ENCODE measurements at places on chromosomes 3 and 15.

DNA sequence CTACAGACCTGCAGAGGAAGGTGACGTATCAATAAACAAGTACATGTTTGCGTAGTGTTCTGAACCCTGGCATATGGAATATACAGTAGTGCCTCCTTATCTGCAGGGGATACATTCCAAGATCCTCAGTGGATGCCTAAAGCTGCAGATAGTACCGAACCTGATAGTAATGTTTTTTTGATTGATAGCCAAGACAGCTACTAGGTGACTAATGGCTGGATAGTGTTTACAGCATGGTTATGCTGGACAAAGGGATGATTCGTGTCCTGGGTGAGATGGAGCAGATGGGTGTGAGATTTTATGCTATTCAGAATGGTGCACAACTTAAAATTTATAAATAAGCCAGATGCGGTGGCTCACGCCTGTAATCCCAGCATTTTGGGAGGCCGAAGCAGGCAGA lies 55.8 kb upstream of the IGF2BP2 start:
- DNase-seq, result no peak

- no peak for DNase-seq
Observed at GRCh38 chr3:124767264-124767663, 37.0 kb downstream of the UMPS start.

DNA sequence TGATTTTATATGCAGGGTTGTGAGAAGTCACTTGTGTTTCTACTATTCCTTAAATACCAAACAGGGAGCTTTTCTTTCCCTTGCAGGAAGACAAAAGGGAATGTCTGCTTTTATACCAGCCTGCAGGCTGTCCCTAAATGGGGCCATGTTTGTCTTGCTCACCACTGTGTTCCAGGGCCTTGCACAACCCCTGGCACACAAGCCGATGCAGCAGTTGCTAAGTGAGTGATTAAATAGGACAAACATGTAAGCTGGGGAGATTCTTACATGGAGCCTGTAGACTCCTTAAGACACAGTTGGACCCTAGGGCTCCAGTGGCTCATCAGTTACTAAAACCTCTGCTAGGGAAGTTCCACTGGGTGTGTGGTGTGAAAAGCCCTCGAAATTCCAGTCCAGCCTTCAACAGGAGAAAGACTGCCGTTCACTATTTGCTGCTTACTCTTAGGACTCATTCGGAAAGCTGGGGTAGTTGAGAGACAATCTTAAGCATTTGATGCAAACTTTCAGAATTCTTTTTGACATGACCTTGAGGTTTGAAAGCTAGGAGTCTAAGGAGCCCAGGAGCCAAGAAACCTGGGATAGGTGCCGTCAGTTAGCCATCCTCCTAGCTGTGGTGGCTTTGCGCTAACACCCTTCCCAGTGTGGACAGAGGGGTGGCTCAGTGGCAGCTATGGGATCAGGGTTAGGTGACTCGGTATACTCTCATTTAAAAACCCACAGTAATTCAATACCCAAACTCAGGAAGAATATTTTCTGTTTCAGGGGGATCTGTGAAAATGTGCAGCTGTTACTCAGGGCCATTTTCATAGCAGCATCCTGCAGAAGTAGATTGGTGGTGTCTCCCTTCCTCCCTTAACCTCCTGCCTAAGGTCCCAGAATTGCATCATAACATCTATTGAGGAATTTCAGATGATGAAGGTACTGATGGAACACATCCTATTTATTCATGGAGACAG lies 39.1 kb downstream of the SYNM start:
- no peak for DNase-seq

- DNase-seq, result no peak
Observed at GRCh38 chr3:169564883-169565282, 98.6 kb downstream of the MECOM start.

DNA sequence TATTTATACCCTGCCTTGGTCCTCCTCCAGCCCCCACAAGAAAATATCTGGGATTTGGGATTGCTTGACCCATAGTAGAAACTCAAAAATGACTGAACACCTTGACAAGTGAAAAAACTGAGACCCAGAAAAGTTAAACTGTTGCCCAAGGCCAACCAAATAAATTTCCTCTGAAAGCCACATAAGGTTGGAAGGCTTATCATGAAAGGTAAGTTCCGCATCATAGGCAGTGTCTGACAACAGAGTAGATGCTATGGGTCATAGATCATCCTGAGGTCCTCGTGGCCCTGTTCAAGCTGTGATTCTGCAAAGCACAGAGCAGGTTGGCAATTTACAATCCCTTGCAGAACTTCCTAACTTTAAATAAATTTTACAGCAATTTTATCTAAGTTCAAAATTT lies 140.8 kb upstream of the TSC22D2 start:
- no peak for DNase-seq

DNA sequence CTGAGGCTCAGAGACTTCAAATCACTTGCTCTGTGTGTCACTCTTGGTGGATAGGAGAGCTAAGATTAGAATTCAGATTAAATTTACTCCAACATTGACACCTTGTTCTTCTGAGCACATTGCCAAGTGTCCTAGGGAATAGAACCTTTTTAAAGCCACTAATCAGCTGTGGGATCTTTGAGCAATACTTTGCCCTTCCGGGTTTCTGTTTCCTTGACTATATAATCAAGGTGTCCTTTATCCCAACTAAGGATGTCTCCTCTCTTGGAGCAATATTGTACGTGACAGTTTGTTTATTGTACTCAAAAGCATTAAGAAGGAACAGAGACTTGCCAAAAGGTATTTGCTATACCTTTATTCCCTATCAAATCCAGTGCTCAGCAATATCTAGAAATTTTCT lies 170.9 kb upstream of the CADPS start:
- DNase-seq, result no peak

DNA sequence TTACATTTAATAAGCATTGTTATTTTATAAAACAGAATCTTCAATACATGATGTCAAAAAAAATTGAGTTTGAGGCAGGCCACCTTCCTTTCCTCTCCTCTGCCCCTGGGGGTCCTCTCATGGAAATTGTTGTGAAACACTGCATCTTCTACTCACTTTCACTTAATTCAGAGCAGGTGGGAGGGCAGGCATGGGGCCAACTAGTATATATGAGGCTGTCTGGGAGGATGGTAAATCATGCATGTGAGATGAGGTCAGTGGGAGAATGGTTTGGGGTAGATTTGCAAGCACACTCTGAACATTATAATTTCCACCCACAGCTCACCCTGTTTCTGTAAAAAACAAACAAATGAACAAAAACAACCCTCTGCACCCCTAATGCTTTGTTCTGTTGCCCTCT lies 10.4 kb upstream of the CCDC14 start:
- peak; percentile 49 for DNase-seq

- no peak for DNase-seq
Observed at GRCh38 chr3:127684871-127685707, 12.3 kb downstream of the ABTB1 start.

DNA sequence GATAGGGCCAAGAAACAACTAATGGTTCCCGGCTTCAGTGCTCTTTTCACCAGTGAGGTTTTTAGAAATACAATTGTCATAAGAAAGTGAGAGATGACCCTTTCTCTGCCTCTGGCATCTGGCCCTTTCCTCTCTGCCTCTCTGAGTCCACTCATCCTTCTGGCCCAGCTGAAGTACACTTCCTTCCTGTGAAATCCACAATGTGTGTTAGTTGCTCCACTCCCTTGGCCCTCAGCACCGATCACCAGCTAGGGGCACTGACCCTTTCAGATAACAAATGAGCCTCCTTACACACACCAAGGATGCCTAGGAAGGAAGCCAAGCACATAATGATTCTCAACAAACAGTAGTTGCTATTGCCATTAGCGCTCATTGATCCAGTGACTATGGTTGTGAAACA lies 2.9 kb upstream of the CAV3 start:
- DNase-seq, result no peak

GRCh38 chr3:44048196-44048924 lies 193.3 kb upstream of the TOPAZ1 start:
- peak; percentile 20 for DNase-seq

- DNase-seq, result no peak
Observed at GRCh38 chr3:131328721-131329120, 52.9 kb upstream of the NUDT16 start.

- peak; percentile 64 for DNase-seq
Observed at GRCh38 chr3:74845081-74845480, 230.6 kb upstream of the CNTN3 start.

- DNase-seq, result no peak
Observed at GRCh38 chr3:172782235-172782634, 31.7 kb downstream of the ECT2 start.
